Astrocyte (in vitro differentiated cells and primary cell): ENCODE measurements at places on chromosomes 5 and 9. TPM values are rescaled to one million over a fixed set of nuclear protein-coding genes. Genes with fewer than 3 reads are reported as not detected.

ANKDD1B gene
- total RNA-seq: 0.41 and 0.59 TPM in 2 replicates

GRCh38 chr5:73582285-73583145 lies 17.0 kb downstream of the UTP15 start:
- H3K27ac ChIP-seq: no peak overlapping the region
- no peaks in the 10 kb centered on the region for H3K27me3 ChIP-seq

DNA sequence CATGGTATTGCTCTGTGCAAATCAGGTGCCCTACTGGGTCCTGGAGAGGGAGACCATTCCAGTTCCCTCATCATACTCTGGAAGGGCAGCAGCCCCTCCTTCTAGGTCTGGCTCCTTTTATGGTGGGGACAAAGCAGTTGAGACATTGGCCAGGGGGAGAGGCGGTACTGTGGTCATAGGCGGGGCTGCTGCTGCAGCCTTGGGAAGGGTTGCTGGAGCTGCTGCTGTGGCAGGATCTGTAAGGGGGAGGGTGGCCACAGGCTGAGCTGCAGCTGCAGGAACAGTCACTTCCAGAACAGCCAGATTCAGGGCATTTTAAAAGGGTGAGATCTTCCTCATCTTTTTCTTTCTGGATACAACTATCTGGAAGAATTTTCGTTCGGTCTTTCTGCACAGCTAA lies 233.0 kb upstream of the SGCD start:
- no peak overlapping the region for H3K27ac ChIP-seq
- H3K27me3 ChIP-seq: no peaks in the 10 kb centered on the region
- no peaks in the 10 kb centered on the region for H3K36me3 ChIP-seq
- DNase-seq: peak; percentile 23

DNA sequence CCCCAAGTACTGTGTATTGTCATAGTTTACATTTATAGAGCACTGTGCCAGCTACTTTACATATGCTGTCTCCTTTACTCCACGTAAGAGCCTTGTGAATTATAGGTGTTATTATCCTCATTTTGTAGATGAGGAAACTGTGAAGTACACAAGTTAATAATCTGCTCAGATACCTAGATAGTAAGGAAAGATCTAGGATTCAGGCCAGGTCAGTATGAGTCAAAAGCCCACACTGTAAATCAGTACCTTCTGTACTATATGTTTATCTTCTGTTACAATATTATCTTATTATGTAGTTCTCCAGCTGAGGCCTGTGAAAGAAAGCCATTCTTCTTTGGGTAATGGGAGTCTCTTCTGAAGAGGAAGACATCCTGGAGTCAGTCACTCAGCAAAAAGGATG lies 72.4 kb upstream of the TLX3 start:
- H3K4me1 ChIP-seq: no peaks in the 10 kb centered on the region
- no peak overlapping the region for H3K27ac ChIP-seq
- H3K27me3 ChIP-seq: no peaks in the 10 kb centered on the region
- no peak overlapping the region for H3K4me3 ChIP-seq
- H3K36me3 ChIP-seq: no peaks in the 10 kb centered on the region
- DNase-seq: no peak

DNA sequence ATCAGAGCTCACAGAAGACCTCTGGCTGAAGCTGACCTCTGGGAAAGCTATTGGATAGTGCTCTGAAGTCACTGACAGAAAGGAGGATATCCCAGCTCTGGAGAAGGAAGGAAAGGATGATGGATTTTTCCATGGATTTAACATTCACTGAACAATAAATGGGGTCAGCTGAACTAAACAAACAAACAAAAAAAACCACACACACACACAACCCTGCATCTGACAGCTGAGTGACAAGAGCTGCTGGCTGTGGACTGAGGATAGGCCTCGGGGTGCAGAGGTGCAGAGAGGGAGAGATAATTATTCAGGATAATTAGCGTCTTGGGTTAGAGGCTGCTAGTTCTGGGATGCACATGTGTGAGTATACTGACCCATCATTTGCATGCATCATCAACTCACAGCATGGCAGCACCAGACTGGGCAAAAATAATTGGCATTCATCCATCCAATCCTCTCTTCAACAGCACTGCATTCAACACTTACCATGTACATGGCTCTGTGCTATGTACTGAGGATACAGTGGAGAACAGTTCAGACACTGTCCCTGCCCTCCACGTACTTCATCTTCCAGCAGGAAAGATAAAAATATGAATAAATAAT lies 131.4 kb upstream of the TRIM32 start:
- H3K27me3 ChIP-seq: peaks cover 2% of the 10 kb centered on the region
- H3K4me3 ChIP-seq: no peak overlapping the region
- no peak overlapping the region for H3K27ac ChIP-seq
- no peak for DNase-seq
- H3K4me1 ChIP-seq: peaks cover 2% of the 10 kb centered on the region

CSF2 gene
- not detected in 2 replicates for total RNA-seq

TRIM32 gene
- 33.7 and 37.1 TPM in 2 replicates for total RNA-seq

NHP2 gene
- 135 and 149 TPM in 2 replicates for total RNA-seq

GRCh38 chr9:121357011-121357410 lies 13.0 kb downstream of the STOM start:
- H3K4me1 ChIP-seq: peaks cover 10% of the 10 kb centered on the region
- no peak overlapping the region for H3K4me3 ChIP-seq
- no peak overlapping the region for H3K27ac ChIP-seq
- no peaks in the 10 kb centered on the region for H3K27me3 ChIP-seq
- no peaks in the 10 kb centered on the region for H3K36me3 ChIP-seq

DNA sequence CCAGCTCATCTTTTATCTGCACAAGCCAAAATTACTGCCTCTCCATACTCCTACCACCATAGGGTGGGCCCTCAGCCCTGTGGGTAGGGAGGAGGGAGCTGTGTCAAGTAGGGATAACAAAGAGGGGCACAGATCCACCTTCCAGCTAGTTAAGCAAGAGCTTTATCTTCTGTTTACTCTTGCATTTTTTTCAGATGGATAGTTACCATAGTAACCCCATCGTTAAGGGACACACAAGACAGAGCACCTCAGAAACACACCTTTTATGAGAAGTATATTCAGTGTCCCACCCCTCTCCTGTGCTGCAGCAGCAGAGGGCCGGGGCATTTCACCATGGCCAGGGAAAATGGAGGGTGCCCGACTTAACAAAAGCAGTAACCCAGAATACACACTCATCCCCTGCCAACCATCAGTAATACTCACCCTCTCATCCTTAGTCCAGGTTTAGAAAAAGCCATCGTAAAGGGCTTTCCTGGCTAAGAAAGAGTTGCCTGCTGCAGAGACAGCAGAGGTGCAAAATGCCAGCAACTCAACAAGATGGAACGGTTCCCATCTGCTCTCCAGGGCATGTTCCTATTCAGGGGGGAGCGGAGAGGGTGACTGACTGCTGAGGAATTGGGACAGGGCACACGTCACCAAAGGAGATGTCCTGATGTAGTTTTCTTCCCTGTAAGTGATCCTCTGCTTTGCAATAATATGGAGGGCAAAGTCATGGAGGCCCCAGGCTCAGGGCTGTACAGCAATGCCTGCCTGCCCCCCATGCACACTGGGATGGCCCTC lies 25.1 kb downstream of the MACROH2A1 start:
- no peaks in the 10 kb centered on the region for H3K27me3 ChIP-seq
- no peak for DNase-seq
- H3K36me3 ChIP-seq: peaks cover 28% of the 10 kb centered on the region
- H3K4me1 ChIP-seq: peaks cover 17% of the 10 kb centered on the region
- H3K4me3 ChIP-seq: no peak overlapping the region

DNA sequence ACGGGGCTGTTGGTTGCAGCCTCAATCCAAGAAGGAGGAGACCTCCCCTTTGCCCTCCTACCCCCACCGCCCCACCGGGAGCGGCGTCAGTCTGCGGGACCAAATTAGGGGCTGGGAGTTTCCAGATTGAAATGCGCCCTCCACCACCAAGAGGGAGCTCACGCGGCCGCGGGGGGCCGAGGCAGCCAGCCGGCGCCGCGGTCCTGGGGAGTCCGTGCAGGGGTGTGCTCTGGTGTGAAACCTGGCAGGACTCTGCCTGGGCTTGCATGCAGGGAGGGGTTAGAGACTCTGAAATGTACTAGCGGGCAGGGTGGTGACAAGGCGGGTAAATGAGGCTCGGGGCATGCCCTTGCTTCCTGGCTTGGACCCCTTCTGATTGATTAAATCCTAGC lies 989 bp upstream of the FBN2 start:
- H3K36me3 ChIP-seq: no peaks in the 10 kb centered on the region
- peaks cover 4% of the 10 kb centered on the region for H3K4me1 ChIP-seq
- no peak for DNase-seq

DNA sequence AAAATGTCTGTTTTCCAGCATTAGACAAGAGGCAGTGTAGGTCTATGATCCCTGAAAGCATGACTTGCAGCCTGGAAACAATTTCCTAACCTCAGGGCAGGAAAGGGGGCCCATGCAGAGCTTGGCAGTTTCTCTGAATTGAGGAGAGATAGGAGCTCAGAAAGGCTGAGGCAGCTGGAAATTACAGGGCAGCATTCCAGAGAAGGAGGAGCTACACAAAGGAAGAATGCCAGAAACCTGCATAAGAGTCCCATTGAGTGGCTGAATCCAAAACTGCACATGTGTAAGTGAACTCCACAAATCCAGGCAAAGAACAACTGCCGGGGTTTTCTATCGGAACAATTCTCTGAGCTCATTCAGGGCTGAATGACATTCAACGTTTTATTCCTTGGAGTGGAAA lies 346.8 kb downstream of the PIK3R1 start:
- H3K4me3 ChIP-seq: no peak overlapping the region
- no peak overlapping the region for H3K27ac ChIP-seq
- no peaks in the 10 kb centered on the region for H3K36me3 ChIP-seq
